ENCODE measurements at places on chromosomes 7 and 10. TPM values are rescaled to one million over a fixed set of nuclear protein-coding genes. Genes with fewer than 3 reads are reported as not detected.

Gene SPDYE6
- not detected for total RNA-seq

Gene NPTX2
- total RNA-seq, result 4.5 TPM

Gene LIPM
- total RNA-seq, result 56.7 TPM

Gene KAZALD1
- total RNA-seq, result 3.0 TPM

DNA sequence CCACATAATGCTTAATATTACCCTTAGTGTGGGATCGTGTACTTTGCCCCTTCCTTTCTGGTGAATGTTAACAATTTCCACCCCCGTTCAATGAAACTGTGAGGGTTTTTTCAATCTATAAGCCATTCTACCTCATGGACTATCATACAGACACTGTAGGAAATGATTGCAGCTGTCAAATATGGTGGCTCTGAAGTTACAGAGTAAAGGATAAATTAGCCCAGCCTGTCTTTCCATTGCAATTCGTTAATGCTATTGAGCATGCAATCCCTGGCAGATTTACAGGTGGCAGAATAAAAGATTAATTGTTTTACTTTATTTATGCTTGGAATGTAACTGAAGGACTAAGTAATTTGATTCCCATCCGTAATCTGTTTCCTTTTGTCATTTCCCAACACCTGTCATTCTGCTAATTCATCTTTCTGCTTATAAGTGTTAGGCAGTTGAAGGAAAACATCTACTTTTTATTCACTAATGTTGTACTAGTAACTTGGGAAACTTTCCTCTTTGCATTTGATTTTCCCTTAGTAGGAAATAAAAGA is 1211.6 kb upstream of the LRRN3 start:
- DNase-seq, result no peak

GRCh38 chr7:148368562-148368961 is 222.0 kb upstream of the C7orf33 start:
- no peak for DNase-seq

DNA sequence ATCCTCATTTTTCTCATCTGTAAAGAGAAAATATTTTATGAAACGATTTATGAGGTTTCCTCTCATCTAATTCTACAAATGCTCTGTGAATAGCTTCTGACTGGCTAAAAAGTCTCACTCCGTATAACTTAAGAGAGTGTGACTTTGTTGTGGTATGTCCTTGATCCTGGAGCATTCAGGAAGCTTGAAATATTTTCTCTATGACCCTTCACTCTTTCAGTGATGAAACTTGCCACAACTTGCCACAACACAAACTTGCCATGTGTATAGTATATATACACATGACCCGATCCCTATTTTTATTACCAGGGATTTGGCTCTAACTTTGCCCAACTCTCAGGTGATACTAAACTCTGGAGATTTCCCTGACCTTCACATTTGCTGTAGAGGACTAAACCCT is 74.1 kb downstream of the TES start:
- no peak for DNase-seq

DNA sequence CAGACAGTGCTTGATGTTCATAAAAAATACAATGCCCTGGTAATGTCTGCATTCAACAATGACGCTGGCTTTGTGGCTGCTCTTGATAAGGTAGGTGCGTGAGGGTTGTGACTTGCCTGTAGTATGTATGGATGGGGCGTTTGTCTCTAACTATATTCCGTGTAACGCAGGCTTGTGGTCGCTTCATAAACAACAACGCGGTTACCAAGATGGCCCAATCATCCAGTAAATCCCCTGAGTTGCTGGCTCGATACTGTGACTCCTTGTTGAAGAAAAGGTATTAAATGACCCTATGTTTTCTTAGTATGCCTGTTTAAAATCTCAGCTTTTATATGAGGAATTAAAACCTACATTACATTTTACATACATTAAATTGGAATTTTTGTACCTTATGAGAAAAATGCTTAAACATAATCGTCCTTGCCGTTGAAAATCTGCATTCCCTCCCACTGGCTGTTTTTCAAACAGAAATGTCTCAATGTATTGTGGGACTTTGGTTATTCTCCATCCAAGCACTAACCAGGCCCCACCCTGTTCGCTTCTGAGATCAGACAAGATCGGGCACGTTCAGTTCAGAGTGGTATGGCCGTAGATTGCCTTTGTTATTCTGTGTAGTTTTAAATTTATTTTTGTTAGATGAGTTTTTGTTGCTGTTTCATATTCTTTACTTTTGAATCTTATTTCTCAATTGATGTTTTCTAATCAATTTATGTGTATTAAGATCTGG is 85.3 kb downstream of the CUL1 start:
- peak; percentile 43 for DNase-seq

- DNase-seq, result peak; percentile 65
Observed at GRCh38 chr7:155858521-155859061, 46.3 kb upstream of the SHH start.

All from lower leg skin (tissue), 4 donors.